ENCODE measurements at places on chromosomes 12 and 14.

- no peak for DNase-seq
These were observed 85.9 kb downstream of the TMEM117 start for GRCh38 chr12:43921666-43922337.

GRCh38 chr12:14373217-14373616 is 7.7 kb downstream of the ATF7IP start:
- no peak for DNase-seq

DNA sequence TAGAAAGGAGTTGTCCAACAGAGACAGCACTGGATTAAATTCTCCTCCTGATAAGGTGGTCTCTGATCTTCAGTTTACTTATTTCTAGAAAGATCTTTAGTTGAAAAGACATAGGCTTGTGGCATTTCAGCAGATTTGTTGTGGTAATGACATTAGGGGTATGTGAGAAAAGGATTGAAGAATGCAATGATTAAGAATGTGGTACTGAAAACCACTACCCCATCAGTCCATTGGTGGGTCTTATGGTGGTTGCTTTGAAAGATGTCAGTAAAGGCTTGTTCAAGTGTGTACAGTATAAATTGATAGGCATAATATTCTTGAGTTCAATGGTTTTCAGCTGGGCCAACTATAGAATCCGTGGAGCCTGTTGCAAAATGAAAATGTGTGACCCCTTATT is 10.8 kb downstream of the PPFIBP1 start:
- DNase-seq, result no peak

- DNase-seq, result no peak
These were observed 23.3 kb downstream of the AHNAK2 start for GRCh38 chr14:104954746-104955395.

DNA sequence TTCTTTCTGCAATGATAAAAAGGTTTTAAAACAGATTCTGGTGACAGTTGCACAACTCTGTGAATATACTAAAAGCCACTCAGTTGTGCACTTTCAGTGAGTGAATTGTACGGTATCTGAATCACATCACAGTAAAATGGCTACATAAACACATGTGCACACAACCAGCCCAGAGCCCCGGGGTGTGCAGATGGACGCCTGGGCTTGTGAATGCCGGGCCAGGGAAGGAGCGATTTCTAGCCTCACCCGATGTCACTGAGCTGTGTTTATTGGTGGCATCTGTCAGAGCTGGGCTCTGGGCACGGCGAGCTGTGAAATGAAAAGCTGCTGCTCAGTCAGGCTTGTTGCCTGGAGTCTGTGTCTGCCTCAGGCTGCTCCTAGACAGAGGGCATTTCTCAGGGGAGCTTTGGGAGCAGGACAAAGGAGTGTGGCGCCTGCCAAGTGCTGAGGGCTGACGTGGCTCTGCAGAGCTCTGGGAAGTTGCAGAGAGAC is 25.9 kb downstream of the RHOF start:
- no peak for DNase-seq

DNA sequence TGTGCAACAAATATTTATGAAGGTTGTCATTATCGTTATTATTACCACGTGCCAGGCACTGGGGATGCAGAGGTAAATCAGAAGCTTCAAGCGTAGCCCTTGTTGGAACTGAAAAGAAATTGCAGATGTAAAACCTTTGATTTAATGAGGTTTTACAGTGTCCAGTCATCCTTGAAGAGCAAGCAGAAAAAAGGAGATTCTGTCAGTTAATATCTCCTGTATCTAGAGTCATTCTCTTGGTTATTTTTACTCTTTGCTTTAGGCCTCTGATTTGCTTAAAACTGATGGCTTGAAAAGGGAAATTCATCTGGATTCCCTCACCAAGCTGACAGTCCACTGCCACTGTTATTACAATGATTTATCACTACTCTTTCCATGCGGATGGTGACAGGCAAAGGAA is 179.3 kb downstream of the GALC start:
- DNase-seq, result no peak

- DNase-seq, result peak; percentile 57
These were observed 234.9 kb downstream of the SUDS3 start for GRCh38 chr12:118611295-118611694.

DNA sequence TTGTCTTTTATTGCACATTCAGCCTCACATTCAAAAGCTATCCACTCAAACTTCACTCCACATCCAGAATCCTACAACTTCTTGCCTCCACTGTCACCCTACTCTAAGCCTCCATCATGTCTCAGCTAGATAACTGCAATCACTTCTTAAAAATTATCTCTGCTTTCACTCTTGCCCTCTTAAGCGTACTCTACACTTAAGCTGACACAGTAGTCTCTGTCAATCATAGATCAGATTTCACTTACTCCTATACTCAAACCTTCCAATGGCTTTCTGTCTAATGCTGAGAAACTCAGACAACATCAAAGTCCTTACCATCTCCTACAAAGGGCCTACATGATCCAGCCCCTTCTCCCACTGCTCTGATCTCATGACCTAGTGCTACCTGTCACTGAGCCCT is 304.1 kb downstream of the ITPR2 start:
- DNase-seq, result no peak

GRCh38 chr12:18470251-18470650 is 208.9 kb downstream of the PIK3C2G start:
- DNase-seq, result no peak

DNA sequence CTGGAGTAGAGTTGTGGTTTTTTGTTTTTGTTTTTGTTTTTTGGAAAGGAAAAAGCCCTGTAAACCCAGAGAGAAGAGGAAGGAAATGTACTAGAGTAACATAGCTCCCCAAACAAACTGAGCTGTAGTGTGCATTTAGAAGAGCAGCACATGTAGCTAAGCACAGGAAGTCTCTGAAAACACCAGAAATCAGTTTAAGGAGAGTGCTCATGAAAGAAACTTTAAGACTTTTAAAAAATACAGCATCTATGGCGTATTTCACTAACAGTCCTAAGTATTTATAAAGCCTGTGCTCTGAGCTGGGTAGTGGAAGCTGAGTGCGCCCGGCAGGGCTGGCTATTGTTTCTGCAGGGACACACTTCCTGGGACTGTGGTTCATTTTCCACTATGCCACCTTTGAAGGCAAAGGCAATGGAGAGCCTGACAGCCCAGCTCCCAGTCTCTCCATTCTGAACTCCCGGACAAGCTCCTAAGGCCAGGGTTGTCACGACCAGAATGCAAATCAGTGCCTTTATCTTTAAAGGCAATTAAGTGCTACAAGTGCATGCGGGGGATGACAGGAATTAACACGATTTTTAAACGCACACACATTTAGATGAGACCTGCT is 45.4 kb downstream of the NIN start:
- peak; percentile 54 for DNase-seq

DNA sequence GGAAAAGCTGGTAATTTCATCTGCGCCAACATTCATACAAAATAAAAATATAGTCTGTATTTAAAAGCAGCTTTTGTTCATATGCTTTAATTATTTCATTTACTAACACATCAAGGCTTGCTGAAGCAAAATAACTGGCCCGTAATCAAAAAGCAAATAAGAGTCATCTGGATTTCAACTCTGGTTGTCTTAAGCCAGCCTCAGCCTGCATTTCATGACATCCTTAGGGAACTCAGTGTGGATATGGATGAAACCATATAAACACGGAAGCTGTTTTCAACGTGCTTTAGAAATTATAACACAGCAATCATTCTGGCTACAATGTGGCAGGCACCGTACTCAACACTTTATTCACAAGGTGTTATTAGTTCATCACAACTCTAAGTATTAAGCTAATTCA is 852 bp downstream of the COX16 start:
- no peak for DNase-seq

GRCh38 chr14:27050208-27050607 is 452.4 kb upstream of the NOVA1 start:
- DNase-seq, result no peak

- DNase-seq, result peak; percentile 61
These were observed at the start of gene NRIP2 for GRCh38 chr12:2834581-2835491. Gene NRIP2 (minus strand): TSS chr12:2835035. CDS start chr12:2834983, 52 bp downstream.

GRCh38 chr14:95703341-95703740 is 10.6 kb downstream of the TCL1A start:
- no peak for DNase-seq

DNA sequence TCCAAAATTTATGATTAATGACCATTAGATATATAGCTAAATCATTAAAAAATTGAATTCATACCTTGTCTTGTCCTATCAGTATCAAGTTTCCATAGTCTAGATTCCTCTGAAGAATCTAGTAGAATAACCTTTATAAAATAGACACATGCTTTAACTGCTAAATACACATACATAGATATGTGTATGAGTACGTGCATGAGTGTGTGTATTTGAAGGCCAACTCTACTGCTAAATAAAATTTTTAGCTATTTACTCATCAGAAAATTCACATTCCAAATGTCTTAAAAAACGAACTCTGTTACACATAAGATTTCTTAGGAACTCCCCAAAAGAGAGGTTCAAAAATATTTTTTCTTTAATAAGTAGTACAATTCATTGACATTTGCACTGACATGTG is 233.0 kb downstream of the SSPN start:
- DNase-seq, result no peak

GRCh38 chr12:43848226-43848507 is 12.3 kb downstream of the TMEM117 start:
- DNase-seq, result no peak

DNA sequence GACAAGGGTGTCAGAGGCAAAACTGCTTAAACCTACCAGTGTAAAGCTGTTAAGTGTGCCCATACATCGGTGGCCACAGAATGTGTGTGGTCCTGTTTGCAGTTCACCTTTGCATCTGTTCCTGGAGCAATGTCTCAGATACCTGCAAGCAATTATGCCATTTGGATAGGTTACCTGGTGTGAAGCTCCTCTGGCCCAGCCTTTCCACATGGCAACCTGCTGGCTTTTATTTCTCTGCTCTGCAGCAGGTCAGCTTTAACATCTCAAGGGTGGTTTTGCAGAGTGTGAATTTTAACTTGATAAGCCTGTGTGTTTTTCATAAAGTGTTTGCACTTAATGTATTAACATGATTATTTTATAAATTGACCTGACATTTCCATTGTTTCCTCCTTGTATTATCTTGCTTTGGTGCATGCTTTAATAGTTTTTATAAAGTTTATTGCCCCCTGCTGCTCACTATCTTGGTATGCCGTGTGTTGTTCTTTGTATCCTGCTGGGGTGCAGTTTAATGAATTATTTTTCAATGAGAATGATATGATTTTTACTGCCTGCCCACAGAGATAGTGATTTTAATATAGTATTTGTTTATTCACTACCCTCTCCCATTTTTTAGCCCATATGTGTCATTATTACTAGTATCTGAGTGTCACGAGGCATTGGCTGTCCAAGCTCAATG is 403.8 kb downstream of the NPAS3 start:
- no peak for DNase-seq

DNA sequence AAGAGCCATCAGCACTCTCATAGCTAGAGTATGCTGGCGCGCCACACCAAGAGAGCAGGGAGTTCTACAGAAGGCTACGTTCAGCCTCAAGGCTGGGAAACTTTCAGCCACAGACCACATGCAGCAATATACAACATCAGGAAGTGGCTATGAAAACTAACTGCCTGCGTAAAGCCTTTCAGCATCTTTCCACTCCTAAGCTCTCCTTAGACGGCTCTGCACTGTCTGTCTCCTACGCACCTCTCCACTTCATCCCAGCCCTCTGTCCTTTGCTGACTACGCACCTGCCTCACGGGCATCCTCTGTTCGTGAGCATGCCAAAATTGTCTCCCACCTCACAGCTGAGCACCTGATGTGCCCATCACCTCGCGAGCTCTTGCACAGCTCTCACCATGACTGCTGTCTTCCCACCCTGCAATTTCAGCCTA is 9.7 kb downstream of the MPHOSPH9 start:
- no peak for DNase-seq

GRCh38 chr12:49604856-49605255 is 583 bp downstream of the FAM186B start:
- DNase-seq, result peak; percentile 41

DNA sequence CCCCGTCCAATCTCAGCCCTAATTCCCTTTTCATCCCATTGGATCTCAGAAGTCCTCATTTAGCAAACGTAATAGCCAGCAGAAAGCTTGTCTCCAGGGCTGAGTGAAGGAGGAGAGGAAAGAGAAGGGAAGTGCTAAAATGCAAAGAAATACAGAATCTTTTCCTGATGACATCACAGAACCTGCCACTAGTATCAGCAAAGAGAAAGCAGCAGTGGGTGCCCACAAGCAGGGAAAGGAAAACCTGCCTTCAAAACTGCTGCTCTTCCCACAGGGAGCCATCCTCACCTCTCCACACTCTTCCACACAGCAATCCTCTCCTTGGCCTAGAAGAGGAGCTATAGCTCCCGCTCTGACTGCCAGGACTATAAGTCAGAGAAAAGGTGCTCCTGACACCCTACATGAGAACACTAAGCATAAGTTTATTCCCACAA is 11.3 kb downstream of the MED13L start:
- DNase-seq, result peak; percentile 75

- no peak for DNase-seq
These were observed 90.3 kb downstream of the DUSP6 start for GRCh38 chr12:89261982-89262381.

DNA sequence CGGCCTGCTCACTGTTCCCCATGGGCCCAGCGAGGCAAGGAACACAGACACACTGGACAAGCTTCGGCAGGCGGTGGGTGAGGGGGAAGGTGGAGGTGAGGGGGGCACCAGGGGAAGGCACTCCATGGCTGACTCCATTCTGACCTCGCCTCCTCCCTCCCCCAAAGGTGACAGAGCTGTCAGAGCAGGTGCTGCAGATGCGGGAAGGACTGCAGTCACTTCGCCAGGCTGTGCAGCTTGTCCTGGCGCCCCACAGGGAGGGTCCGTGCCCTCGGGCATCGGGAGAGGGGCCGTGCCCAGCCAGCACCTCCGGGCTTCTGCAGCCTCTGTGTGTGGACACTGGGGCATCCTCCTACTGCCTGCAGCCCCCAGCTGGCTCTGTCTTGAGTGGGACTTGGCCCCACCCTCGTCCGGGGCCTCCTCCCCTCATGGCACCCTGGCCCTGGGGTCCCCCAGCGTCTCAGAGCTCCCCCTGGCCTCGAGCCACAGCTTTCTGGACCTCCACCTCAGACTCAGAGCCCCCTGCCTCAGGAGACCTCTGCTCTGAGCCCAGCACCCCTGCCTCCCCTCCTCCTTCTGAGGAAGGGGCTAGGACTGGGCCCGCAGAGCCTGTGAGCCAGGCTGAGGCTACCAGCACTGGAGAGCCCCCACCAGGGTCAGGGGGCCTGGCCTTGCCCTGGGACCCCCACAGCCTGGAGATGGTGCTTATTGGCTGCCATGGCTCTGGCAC is 10.6 kb downstream of the MCRS1 start:
- DNase-seq, result no peak

DNA sequence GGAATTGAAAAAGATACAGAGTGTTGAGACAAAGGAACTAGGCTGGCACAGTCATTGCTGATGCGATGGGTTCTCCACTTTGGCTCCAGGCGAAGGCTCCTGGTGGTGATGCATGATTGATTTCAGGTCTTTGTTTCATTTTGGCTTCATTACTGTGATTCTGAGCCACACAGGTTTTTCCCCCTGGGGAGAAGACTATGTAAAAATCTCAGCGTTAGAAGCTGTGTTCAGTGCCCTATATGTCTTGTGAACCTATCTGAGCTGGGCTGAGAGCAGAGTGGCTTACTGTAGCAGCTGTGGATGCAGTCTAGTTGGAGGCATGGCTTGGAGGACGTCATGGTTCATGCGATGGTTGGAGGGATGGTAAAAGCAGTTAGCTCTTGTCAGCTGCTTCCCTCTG is 54.0 kb downstream of the GPATCH2L start:
- no peak for DNase-seq

- peak; percentile 83 for DNase-seq
These were observed 165.5 kb downstream of the SLC41A2 start for GRCh38 chr12:104792570-104792969.

Data from islet precursor cell (in vitro differentiated cells).